ENCODE measurements at places on chromosomes 2 and 18.

GRCh38 chr2:197159661-197160211 lies 150.8 kb downstream of the ANKRD44 start:
- DNase-seq: no peak

GRCh38 chr2:3246928-3247714 lies 130.5 kb downstream of the EIPR1 start:
- DNase-seq: no peak

DNA sequence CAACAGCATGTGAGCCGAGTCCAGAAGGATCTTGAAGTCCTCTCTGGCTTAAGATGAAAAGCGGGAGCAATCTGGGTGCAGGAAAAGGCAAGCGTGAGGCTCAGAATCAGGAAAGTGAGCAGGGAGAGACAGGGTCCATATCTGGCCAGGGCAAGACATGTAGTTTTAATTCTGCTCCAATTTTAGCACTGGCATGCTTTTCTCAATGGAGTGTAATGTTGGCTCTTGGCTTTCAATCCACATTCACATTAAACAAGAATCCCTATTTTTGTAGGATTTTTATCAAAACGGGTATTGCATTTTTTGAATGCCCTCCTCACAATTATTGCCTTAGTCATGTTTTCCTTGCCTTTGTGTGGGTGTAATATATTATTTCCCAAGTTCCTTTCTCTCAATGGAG lies 6.0 kb downstream of the SPATA3 start:
- no peak for DNase-seq

GRCh38 chr2:46506131-46506706 lies 26.9 kb downstream of the TMEM247 start:
- DNase-seq: no peak

DNA sequence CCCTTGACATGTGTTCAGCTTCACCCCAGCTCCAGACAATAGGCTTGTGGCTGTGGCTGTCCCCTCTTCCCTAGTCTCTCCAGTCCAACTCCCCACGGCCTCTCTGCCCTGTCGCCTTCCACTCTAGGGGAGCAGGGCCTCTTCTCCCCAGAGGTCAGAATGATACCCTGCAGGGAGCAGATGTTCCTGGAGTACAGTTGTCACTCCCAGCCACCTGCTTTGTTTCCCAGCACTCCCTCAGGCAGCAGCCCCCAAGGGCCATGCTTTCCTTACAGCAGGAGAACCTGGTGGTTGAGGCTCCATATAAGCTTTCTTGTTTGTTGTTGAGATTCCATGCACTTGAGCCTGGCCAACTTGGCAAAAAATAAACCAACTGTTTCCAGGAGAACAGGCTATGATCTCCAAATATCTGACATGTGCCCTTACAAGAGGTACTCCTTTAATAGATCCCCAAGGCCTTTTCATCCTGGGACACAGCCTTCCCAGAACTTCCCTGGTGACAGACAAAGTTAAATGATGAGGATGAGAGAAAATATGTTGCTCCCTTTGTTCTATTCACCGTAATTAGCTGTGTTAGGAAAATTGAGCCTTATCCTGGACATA lies 45.1 kb downstream of the DPYSL5 start:
- no peak for DNase-seq

GRCh38 chr2:182980115-182980514 lies 58.1 kb downstream of the NCKAP1 start:
- DNase-seq: peak; percentile 80

DNA sequence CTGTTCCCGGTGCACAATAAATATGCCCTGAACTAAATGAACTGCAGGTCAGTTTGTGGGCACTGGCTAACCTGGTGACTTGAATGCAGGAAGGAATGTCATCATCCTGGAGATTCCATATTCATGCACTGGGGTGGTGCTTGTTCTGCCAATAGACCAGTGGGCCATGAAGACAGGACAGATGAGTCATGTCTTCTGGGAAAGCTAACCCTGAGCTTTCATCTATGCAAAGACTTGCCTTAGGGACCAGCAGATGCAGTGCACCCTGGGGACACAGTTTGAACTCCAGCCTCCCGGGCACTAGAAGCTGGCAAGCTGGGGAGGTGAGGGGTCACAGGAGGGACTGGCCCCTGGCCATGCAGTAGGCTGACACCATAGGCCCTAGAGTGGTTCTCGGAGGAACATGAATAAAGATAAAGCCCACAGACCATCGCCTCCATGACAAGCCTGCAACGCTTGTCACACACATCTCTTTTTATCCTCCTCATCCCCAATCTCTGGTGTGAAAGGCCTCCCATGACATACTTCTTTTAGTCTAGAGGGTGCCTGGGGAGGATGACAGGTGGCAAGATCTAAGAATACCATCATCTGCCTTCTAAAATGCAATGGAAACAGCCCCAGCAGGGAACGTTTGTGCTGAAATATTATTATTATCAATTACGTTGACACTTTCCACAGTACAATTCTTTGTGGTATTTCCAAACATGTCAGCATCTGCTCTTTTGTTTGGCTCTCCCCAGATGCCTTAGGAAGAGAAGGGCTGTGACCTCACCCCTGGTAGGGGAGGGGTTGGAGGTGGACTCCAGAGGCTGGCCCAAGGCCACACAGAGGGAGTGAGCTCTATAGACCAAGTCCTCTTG lies 267.4 kb upstream of the RAB6C start:
- DNase-seq: no peak

GRCh38 chr2:206851521-206851920 lies 86.1 kb downstream of the FASTKD2 start:
- DNase-seq: no peak

- no peak for DNase-seq
Observed at GRCh38 chr2:171420728-171421563, 12.8 kb downstream of the METTL8 start.

DNA sequence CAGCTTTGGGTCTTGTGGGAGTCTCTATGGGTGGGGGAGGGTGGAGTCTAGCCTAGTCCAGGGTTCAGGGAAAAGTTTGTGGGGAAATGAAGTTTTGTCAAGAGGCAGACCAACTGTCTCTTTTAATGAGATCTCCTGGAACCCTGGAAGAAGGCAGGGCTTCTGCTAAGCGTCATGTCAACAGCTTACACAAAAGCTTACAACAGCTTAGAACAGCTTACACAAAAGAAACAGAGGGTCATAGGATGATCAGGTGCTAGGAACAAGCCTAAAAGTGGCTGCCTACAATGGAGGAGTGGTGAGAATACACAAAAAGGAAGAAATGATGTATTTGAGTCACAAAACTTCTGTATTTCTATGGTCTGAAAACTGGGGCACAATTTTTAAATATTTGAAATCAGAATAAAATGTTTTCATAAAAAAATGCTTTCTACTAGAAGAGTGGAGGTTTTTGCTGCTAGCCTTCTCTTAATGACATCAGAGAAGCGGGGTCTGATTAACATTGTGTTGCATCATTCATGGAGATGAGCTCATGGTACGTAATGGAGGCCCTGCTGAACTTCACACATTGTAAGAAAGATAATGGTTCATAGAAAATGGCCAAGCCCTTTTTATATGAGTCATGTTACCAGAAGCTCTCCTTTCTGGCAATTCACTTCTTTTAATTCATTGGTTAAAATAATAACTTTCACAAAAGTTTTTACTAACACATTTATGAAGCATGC lies 351.0 kb downstream of the PIK3C3 start:
- DNase-seq: no peak

GRCh38 chr2:197985029-197985638 lies 180.7 kb downstream of the PLCL1 start:
- DNase-seq: no peak

- DNase-seq: no peak
Observed at GRCh38 chr2:71928734-71929481, 218.8 kb downstream of the CYP26B1 start.

- DNase-seq: peak; percentile 86
Observed at GRCh38 chr2:26401739-26402541, at the start of gene DRC1. Gene DRC1, plus strand, starts transcription at chr2:26401920. Its CDS starts 70 bp downstream, at chr2:26401990.

DNA sequence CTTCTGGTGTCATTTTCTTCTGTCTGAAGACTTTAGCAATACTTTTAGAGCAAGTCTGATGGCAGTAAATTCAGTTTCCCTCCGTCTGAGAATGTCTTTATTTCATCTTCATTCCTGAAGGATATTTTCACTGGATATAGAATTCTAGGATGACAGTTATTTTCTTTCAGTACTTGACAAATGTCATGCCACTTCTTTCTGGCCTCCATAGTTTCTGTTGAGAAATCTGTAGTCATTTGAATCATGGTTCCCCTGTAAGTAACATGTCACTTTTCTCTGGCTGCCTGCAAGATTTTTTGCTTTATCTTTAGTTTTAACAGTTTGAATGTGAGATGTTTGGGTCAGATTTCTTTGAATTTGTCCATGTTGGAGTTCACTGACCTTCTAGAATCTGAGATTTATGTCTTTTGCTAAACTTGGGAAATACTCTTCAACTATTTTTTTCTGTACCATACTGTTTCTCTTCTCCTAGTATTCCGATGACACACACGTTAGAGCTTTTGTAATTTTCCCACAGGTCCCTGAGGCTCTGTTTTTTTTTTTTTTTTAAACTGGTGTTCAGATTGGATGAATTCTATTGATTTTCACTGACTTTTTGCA lies 30.2 kb downstream of the RMND5A start:
- peak; percentile 40 for DNase-seq

DNA sequence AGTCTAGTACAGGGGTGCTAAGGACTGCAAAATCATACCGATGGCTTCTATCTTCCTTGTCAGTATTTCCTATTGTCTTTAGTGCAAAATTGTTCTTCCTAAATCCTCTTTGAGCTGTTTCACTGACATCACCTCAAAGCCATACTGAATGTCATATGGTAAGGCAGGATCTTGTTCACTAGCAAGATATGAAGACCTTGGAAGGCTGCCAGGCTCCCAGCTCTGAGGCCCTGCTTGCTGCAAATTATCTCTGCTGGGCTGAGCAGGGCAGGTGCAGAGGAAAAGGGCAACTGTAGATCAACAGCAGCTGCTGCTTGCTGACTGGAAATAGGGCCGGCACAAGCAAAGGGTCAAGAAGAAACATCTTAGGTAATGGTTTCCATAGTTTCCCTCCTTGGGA lies 58.2 kb downstream of the PMAIP1 start:
- DNase-seq: peak; percentile 96

DNA sequence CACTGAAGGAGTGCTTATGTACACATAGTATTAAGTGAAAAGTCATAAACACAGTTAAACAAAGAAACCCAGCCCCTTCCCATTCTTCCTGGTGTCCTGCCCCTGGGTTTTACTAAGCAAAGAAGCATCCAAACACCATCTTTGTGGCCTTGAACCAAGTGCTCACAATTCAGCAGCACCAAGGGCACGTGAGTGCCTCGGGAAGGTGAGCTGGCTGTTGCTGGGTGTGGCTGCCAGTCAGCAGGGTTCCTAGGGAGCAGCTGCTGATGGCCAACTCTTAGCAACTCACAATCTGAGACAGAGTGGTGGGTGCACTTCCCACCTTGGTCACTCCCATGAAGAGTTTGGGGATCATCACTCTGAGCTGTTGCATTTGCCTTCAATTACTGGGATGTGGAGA lies 97.7 kb upstream of the PGAP1 start:
- no peak for DNase-seq

GRCh38 chr18:53747663-53748160 lies 476.8 kb downstream of the MBD2 start:
- DNase-seq: no peak

- no peak for DNase-seq
Observed at GRCh38 chr2:52402128-52402527, 1365.5 kb upstream of the CHAC2 start.

DNA sequence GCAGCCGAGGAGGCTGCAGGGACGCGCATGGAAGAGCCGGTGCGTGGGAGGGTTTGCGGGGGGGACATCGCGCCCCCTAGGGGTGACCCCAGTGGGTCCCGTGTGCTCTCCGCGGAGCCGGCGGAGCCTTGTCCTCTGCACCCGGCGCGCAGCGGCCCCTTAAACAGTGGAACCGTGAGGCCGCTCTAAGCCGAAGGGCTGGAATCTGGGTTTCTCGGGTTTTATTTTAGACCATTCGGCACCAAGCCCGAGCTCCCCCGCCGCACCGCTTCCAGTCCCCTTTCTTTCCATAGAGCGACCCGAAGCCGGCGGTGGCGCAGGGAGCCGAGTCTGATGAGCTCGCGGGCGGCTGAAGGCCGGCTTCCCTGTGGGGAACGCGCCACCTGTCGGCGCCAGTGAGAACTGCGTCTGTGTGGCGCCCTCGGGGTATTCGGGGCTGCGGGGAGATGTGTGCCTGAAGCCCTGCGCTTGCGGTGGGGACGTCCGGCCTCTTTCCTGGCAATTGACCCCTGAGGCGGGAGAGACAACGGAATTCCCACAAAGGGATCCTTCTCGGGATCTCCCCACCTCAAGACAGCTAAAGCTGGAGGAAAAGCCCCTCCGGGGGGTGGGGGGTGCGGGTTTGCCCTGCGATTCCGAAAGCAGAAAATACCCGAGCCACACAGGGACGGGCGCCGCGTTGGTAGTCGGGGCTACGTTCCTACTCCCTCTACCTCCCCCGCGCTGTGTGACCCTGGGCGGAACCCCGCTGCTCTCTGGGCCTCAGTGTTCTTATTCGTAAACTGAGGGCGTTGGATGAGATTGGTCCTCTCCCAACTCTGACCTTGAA lies 8.2 kb upstream of the EN1 start:
- DNase-seq: peak; percentile 90

DNA sequence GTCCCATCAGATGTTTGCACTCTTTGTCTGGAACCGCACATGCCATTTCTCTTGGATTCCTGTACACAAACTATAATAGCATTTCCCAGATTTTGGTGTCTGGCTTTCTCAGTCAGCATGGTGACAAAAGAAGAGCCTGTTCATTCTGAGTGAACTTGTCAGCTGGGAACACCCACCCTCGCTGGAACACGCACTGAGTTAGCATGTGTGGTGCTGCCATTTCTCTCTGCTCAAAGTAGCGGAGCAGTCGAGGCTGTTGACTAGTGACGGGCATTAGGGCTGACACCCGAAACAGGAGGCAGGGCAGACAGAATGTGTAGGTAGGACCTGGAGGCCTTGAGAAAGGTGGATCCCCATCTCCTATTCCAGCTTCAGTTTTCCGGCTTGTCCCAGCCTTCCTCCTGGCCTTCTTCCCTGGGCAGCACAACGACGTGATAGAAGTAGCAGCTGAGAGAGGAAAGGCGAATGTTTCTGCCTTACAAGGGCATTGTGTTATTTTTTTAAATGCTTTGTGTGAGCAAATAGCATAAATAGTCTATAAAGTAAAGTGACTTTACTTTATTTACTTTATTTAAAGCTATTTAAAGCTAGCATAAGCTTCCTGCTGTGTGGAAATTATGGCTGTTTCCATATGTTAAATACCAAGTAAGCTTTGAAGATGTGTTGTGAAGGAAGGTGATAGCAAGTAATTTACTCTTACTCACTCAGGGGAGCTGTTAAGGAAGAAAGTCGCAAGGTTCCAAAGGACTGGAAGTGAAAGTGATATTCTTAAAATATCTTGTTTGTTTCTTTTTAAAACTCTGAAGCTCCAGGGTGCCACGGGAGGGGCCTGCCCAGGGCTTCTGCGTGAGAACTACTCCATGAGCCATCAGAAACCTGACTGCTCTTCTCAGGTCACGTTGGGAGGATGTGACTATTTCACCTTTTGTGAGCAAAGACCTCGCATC lies 272.6 kb downstream of the NEDD4L start:
- no peak for DNase-seq

GRCh38 chr2:158914731-158915130 lies 53.7 kb upstream of the TANC1 start:
- DNase-seq: no peak

GRCh38 chr18:48136051-48136826 lies 205.8 kb upstream of the SMAD2 start:
- no peak for DNase-seq

All from hematopoietic multipotent progenitor cell treated with erythropoietin and hydrocortisone succinate and interleukin-3 and kit ligand, for 4 days (in vitro differentiated cells).